Activated CD4-positive, alpha-beta T cell treated with anti-CD3 and anti-CD28 coated beads, Interleukin-10, Interleukin-2, amounts not matched to agents 100 ng/mL and 50 ng/mL, durations not matched to agents 16 hours and 8 hours (primary cell): ENCODE measurements at places on chromosomes 2 and 18.

DNA sequence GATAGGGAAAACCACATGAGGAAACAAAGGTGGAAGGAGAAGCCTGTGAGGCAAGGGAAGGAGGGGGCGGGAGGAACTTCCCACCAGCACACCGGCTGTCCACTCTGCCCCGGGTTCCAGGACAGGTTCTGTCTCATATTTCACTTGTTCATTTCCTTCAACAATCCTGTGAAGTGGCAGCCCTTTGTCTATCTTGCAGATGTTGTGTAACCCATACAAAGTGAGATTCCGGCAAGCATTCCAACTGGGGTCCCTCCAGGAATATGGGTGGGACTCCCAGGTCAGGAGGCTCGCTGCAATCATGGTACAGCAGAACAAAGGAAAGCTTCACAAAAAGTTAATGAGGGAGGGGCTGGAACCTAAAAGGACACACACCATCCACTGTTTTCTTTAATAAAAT lies 271.3 kb upstream of the PXDN start:
- DNase-seq, result no peak

DNA sequence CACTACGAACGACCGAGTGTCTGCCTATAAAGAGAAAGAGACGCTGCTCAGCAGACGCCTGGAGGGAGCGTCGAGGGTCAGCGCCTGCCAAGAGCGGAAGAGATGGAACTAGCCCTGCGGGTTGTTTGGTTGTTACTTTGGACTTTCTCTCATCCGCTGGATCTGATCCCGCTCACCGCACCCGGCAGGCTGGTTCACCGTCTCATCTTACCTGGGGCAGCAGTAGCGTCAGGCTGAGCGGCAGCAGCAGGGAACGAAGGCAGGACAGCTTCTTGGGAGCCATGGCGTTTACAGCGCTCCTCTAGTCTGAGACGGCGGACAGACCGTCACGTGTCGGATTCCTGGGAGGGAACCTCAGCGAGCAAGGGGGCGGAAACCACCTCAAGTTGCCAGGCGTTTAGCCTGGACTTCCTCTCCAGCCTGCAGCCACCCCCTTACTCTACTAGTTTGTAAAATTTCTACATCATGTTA lies 1.9 kb downstream of the GLB1L start:
- no peak for DNase-seq

DNA sequence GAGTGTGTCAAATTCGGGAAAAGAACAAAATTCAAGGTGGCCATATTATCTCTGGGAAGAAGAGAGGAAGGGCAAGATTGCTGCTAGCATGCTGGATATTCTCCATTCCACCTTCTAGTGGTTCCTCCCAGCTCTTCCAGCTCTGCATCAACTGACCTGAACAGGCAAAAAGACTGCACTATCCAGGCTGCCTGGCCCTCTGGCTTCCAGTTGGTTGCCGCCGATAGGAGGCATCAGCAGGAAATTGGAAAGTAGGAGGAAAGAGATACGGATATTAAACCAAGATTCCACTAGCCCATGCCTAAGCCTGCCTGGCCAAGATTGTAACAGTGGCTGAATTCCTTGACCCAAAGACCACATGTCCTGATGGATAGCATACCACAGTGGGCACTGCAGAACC lies 1.7 kb upstream of the RTTN start:
- no peak for DNase-seq

DNA sequence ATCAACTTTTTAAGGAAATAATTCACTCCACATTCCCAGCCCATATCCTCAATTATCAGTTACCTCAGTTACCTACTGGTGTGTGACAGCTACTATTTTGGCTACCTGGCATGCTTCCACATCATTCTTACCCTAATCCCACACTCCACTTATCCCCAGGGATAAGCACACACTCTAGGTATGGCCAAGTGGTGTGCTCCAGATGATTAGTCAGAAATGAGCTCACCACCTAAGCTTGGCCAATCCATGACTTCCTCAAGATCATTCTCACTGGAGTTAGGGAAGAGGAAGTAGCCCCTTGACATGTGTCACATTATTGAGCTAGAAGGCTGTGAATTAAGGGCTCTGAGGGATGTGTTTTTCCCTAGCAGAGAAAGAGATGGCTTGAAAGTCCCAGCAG lies 20.9 kb upstream of the SMAD4 start:
- DNase-seq, result no peak

DNA sequence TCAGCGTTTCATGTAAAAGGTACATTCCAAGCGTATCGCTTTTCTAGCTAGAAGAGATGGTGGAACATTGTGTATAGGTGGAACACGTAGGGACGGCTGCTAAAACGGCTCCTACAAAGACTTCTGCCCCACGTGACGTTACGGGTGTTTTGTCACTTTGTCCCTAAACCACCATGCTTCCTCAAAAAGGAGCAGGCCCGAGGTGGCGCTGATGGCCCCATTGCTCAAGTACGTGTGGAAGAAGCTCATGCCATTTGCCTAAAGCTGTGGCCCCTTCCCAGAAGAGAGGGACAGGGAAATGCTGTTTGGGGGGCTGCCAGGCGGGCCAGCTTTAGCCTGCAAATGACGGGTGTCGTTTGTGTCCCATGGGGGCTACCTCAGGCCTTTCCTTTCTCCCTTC lies 72.7 kb downstream of the TMEM247 start:
- DNase-seq, result no peak

DNA sequence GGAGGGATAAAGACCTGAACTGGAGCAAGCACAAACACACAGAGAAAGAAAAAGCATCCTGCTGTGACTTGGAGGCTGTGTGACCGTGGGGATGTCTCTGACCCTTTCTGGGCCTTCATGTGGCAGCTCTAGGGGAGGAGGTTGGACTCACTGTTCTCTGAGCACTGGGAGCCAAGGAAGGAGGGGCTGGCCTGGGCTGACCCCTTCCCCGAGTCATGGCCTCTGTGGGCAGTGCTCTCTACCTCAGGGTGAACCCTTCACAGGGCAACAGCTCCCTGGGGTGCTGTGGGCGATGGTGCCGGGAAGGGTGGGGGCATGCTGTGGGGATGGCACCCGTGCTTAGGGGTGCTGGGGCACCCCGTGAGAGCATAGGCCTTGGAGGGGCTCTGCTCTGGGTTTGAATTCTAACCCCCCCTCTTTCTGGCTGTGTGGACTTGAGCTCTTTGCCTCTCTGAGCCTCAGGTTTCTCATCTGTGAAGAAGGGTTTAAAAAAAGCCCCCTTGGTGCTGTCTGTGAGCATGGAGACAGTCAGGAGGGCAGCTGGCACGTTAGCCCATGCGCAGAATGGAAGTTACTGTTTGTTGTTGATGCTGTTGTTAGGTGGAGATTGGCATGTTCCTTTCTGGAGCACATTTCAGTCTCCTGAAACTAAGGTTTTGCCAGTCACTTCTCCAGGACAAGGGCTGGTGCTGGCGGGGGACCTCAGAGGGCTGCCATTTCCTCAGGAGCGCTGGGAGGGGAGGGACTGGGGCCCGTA lies 700 bp downstream of the TOGARAM2 start:
- DNase-seq, result no peak

DNA sequence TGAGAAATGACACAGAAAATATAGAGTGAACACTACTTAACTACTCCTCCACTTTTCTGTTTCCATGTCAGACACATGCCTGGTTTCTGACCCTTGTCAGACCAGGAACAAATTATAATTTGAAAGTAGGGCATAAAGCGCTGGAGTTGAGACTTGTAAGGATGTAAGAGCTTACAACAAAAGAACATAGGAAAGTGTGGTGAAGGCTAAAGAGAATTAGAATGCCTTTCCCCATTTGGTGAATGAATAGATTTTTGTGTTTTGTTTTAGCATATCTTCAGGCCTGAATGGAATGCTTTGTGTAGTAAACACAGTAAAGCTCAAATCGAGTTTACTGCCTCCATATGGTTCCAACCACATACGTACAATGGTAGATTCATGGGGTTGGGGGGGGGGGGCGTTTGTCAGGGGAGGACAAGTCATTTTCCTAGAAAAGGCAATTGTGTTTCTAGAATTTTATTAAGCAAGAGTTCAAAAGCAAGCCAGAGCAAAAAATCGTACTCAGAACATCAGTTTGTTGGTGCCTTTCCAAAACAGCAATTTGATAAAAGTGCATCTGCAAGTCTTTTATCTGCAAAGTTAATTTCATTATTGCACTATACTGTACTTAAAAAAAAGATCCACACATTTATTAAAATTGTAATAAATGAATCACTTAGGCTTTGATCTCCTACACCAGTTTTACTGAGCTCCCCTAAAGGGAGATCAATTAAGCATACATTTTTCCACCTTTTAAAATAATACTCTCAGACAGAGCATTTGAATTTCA lies 30.9 kb downstream of the NRXN1 start:
- DNase-seq, result no peak

GRCh38 chr2:71498261-71498701 lies 44.9 kb downstream of the DYSF start:
- DNase-seq, result no peak

- no peak for DNase-seq
Observed at GRCh38 chr2:119086327-119086726, 72.2 kb downstream of the C1QL2 start.

- no peak for DNase-seq
Observed at GRCh38 chr2:148716378-148716920, 71.9 kb downstream of the EPC2 start.

DNA sequence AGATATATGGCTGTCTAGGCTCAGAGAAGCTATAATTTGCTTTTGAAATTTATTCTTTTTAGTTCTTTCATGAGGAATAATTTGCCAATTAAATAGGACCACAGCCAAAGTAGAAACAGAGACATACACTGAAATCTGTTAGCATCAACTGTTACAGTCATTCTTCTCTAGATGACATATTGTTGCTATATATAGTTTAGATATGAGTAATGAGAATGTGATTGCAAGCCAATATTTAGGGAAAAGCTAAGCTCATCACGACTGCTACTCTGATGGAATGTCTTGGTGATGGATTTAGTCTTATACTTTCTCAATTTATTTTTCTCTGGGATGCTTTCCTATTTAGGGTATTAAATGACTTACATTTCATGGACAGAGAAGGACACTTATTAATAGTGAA lies 259.1 kb downstream of the LNPK start:
- DNase-seq, result no peak

DNA sequence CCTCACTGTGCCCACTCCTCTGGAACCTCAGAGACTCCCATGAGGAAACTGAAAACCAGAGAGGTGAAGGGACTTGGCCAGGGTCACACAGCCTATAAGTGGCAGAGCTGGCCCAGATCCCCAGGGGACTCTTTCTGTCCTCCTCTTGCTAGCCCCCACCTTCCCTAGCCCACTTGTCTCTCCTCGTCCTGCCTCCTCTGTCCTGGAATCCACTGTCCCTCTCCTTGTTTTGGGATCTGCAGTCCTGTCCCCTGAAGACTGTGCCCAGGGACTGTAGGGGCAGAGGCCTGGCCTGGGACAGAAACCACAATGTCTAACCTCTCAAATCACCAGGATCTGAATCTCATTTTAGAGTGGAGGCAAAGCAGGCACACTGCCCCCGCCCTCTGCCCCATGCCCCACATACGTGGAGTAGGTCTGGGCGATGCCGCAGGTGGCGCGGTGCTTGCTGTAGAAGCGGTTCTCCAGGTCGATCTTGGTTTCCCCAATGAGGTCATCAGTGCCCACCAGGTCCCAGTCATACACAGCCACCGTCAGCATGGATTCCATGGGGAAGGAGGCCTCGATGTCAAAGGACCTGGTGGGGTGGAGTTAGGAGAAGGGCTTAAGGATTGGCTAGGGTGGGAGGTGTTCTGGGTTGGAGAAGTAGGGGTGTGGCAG lies 12.5 kb downstream of the OTOF start:
- DNase-seq, result no peak

- DNase-seq, result no peak
Observed at GRCh38 chr2:145199827-145200706, 680.1 kb upstream of the ZEB2 start.

DNA sequence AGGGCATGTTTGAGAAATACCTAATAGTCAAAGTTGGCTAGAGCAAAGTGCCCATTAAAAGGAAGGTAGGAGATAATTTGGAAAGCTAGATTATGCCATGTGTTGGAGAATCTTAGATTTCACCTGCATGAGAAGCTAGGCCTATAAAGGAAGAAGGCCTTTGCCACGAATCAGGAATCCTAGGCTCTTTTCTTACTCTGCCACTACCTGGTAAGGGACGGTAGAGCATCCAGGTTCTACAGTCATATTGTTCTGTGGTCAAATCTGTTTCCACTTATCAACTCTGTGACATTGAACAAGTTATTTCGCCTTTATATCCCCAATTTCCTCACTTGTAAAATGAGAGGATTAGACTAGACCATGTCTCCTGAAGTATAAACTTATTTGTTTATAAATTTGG lies 3.6 kb upstream of the KCNJ3 start:
- DNase-seq, result no peak

GRCh38 chr2:49026706-49027105 lies 127.6 kb downstream of the FSHR start:
- no peak for DNase-seq

- no peak for DNase-seq
Observed at GRCh38 chr2:195456771-195457170, 200.3 kb upstream of the SLC39A10 start.

DNA sequence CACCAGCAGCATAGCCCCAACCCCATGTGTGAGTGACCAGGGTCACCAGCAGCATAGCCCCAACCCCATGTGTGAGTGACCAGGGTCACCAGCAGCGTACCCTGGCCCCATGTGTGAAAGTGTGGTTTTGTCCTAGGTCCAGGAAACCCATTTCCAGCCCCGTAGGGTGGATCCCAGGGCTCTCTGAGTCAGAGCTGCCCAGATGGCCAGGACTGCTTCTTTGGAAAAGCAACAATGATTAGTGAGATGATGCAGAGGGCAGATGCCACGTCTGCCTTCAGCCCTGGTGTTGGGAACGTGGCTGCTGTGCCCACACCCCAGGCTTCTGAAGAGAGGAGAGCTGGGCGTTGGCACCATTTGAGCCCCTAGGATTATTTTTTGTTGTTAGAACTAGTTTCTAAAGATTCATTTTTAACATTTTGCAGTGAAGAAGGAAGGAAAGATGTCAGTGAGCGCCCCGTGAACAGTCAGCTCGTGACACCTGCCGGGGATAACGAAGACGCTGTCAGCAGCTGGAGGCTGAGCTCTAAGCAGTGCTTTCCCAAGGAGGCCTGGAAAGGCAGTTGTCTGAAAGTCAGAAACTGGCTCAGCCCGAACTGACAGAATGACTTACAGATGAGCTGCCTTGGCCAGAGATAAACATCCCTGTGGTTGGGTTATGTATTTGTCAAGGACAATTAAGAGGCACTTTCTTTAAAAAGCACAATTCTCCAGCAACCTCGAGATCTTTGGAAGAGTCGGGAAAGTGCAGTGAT lies 32.1 kb upstream of the KCNG2 start:
- DNase-seq, result no peak

DNA sequence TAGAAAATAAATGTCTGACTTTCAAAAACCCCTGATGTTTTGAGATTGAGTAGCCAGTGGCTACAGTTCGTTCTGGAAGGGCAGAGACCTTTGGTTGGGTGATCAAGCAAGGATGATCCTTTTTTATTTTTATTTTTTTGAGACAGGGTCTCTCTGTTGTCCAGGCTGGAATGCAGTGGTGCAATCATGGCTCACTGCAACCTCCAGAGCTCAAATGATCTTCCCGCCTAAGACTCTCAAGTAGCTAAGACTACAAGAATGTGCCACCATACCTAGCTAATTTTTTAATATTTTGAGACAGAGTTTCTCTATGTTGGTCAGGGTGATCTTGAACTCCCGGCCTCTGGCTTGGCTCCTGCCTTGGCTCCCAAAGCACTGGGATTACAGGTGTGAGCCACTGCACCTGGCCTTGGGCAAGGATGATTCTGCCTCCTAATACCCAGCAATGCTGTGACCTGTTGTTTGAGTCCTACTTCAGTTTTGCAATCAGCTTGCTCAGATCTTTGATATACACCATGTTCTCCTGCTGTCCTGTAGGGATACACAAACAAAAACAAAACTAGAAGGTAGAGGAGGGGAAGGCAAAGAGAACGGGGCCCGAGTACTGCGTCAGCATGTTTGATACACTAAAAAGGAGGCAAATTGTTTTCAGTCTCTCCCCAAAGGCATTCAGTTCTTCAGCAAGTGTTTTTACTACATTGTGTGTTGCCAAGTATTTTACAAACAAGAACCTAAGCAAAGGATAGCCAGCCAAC lies 59.2 kb upstream of the LYPD6B start:
- DNase-seq, result no peak
